ENCODE measurements at places on chromosomes 5 and 9.

DNA sequence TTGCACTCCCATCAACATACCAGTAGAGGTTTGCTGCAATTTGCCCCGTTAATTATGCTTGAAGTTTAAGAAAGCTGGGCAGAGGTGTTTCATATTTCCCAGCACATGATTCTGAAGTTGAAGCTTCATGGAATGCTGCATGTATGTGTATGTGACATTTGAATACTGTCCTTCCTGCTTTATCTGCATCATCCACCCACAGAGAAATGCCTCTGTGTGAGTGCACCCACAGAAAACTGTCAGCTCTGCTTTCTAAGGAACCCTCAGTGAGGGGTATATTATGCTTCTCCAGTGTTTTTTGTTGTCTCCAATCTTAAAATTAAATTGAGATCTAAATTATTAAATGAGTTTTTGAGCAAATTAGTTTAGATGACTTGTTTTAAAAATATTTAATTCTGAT lies 358.1 kb upstream of the PIK3R1 start:
- DNase-seq = no peak

GRCh38 chr5:38468202-38468673 lies 88.2 kb downstream of the LIFR start:
- DNase-seq = no peak

DNA sequence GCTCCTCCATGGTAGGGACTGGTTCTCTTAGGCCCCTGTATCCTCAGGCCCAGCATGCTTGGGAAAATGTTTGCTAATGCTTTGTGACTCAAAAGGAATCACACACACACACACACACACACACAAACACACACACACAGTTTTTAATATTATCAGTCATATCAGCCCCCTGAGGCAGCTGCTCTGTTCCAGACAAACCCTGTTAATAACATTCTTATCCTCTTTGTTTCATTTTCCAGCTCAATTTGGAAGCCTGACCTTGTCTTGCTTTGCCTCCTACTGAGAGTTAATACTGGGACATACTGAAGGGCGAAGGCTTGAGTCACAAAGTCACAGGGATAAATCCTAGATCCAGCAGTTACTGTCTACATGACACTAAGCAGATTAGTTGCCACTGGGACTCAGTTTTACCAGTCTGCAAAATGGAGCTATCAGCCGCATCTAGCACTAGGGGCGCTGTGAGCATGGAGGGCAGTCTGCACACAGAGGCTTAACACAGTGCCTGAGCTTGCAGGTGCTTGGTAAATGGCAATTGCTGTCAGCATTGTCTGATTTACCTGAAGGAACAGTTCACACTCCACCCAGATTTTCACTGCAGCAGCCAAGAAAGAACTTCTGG lies 37.1 kb upstream of the KCNMB1 start:
- DNase-seq = no peak

GRCh38 chr5:176153741-176154140 lies 84.5 kb upstream of the SIMC1 start:
- DNase-seq = no peak

GRCh38 chr5:7014611-7015010 lies 301.4 kb downstream of the TENT4A start:
- DNase-seq = no peak

All from NCI-H1417 treated with DMSO at 0.1 percent for 48 hours (cell line).